Activated T-helper 1 cell treated with Interleukin-2 at 50 U/mL for 16 hours (primary cell): ENCODE measurements at places on chromosomes 4 and X.

GRCh38 chrX:44506678-44507077 lies 36.0 kb downstream of the FUNDC1 start:
- DNase-seq, result no peak

DNA sequence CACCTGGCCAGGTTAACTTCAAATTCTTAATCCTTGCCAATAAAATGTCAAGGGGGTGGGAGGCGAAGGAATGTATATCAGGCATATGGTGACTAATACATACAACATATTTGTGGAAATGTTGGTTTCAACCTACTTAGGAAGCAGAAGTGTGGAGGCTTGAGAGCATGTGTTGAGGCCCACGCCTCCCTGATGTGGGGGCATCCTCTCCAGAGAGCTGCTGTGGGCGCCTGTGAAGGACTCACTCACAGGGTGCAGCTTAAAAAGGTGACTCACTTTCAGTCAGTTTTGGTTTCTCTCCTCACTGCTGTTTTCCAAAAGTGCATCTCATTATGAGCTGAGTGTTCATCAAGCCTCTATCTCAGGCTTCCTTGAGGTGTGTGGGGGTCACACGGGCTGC lies 27.5 kb downstream of the LNX1 start:
- no peak for DNase-seq

GRCh38 chr4:89216866-89217265 lies 90.7 kb downstream of the GPRIN3 start:
- DNase-seq, result no peak

DNA sequence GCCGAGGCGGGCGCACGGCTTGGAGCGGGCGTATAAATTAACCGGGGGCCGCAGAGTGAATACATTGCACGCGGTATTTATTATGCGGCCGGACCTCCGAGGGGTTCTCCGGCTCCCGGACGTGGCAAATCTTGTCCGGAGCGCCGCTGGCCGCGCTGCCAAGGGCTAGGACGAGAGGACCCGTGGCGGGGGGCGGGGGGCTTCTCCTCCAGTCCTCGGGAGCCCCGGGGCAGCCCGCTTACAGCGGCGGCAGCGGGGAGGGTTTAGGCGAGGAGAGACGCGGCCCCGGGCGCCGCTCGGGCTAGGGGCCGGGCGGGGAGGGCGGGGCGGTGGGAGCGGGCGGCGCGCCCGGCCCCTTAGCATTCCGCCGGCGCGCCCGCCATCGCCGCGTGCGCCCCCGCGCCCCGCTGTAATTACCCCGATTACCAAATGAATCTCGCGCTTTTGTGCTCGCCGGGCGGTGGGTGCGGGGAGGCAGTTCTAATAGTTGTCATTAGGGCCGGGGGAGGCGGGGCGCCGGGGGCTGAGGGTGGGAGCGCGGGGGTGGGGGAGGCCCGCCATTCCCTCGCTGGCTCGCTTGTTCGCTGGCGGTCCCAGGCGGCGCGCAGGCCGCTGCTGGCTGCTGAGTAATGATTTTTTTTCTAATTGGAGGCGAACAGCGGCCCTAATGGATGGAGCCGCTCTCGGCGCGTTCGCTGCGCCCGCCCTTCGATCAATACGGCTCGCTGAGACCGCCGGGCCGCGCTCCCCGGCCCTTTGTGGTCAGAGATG lies 276.6 kb downstream of the BCOR start:
- no peak for DNase-seq

- no peak for DNase-seq
Measured at GRCh38 chr4:124450851-124451250, 261.7 kb downstream of the ANKRD50 start.
